ENCODE measurements at places on chromosomes 4 and X. TPM values are rescaled to one million over a fixed set of nuclear protein-coding genes. Genes with fewer than 3 reads are reported as not detected.
A peak's percentile ranks its signal among the peaks of the same experiment; 100 is the strongest.

MGAT4D gene
- not detected for polyA plus RNA-seq

- no peak for DNase-seq
These were observed 41.1 kb downstream of the THOC2 start for GRCh38 chrX:123691776-123692175.

- no peak for DNase-seq
These were observed 496.5 kb downstream of the PCDH19 start for GRCh38 chrX:99913611-99914010.

DNA sequence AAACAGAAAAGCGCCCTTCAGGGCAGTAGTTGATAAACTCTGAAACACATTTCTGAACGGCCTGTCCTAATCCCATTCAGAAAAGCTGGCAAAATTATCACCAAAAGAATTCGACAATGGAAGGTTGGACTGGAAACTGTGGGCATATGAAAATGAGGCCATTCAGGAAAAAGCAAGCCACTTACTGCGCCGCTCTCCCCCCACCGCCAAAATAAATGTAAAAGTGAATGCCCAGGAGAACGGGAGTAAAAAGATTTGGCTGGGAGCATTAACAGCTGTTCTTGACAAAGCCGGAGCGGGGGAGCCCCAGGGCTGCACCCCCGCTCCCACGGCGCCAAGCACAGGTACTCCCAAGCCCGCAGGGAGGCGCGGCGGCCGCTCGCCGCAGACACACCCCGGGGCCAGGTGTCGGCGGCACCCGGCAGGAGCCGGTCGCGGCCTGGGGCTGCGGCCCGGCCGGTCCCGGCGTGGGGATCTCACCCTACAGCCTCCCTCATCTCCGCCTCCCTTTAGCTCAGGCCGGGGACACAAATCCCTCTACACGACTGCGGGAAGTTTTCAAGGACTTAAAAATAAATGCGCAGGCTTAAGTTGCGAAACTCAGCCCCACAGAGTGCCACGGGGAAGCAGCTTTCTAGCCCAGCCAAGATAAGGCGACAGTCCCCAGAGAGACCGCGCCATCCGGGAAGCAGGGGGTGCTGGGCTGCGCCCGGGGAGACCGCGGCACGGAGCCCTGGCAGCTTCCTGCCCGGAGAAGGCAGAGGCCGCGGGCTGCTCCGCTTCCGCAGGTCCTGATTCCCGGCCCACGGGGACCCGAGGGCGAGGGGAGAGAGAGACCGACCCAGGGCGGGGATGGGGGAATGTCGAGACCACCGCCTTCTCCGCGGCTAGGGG lies 593 bp downstream of the SH3RF1 start:
- DNase-seq: peak; percentile 58

- no peak for DNase-seq
These were observed 194.0 kb upstream of the NUDT6 start for GRCh38 chr4:123116412-123116811.

DNA sequence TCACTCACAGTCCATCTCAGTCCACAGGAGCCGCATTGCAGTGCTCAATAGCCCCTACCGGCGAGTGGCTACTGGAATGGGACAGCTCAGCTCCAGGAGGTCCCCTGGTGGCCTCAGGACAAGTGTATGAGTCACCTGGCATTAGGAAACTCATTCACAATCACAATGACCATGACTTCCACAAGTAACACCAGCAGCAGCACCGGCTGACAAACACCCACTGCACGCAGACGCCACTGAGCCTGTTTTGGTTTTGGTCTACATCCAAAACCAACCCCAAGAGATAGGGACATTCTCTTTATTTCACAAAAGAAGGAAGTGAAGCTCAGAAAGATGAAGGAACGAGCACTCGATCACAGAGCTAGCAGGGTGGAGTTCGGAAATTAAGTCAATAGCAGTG lies 8.1 kb downstream of the JAKMIP1 start:
- DNase-seq: no peak

GRCh38 chrX:118560489-118560888 lies 64.9 kb downstream of the DOCK11 start:
- DNase-seq: no peak

Measured in ovary (tissue), 10 donors.